Thymus (tissue), 14 donors: ENCODE measurements at places on chromosomes 5 and 9. TPM values are rescaled to one million over a fixed set of nuclear protein-coding genes. Genes with fewer than 3 reads are reported as not detected.

- H3K4me1 ChIP-seq, result no peaks in the 10 kb centered on the region
- no peak overlapping the region for H3K27ac ChIP-seq
- H3K36me3 ChIP-seq, result no peaks in the 10 kb centered on the region
- no peak overlapping the region for H3K4me3 ChIP-seq
- H3K27me3 ChIP-seq, result no peaks in the 10 kb centered on the region
- no peak for DNase-seq
Observed at GRCh38 chr5:175606409-175606808, 51.5 kb upstream of the HRH2 start.

DNA sequence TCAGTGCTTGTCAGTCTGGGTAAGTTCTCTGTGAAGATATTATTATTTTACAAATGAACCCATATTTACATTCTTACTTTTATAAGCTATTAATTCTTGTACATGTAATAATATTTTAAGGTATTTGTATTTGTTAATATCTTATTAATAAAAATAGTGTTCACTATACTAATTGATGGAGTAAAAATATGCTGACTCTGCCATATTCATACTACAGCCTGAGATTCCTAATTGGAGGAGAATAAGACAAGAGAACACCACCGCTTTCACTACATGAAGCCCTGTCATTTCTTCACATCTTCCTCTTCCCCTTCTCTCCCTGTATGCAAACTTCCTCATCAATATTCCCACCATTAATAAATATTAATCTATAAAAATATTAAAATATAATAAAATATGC lies 167.6 kb upstream of the TUSC1 start:
- H3K4me1 ChIP-seq, result no peaks in the 10 kb centered on the region
- no peak overlapping the region for H3K27ac ChIP-seq
- no peaks in the 10 kb centered on the region for H3K27me3 ChIP-seq
- H3K4me3 ChIP-seq, result no peak overlapping the region
- no peaks in the 10 kb centered on the region for H3K36me3 ChIP-seq

- H3K27ac ChIP-seq, result no peak overlapping the region
- H3K4me3 ChIP-seq, result no peak overlapping the region
- no peak for DNase-seq
- no peaks in the 10 kb centered on the region for H3K36me3 ChIP-seq
- peaks cover 27% of the 10 kb centered on the region for H3K4me1 ChIP-seq
Observed at GRCh38 chr5:178335302-178336030, 102.9 kb upstream of the PHYKPL start.

DNA sequence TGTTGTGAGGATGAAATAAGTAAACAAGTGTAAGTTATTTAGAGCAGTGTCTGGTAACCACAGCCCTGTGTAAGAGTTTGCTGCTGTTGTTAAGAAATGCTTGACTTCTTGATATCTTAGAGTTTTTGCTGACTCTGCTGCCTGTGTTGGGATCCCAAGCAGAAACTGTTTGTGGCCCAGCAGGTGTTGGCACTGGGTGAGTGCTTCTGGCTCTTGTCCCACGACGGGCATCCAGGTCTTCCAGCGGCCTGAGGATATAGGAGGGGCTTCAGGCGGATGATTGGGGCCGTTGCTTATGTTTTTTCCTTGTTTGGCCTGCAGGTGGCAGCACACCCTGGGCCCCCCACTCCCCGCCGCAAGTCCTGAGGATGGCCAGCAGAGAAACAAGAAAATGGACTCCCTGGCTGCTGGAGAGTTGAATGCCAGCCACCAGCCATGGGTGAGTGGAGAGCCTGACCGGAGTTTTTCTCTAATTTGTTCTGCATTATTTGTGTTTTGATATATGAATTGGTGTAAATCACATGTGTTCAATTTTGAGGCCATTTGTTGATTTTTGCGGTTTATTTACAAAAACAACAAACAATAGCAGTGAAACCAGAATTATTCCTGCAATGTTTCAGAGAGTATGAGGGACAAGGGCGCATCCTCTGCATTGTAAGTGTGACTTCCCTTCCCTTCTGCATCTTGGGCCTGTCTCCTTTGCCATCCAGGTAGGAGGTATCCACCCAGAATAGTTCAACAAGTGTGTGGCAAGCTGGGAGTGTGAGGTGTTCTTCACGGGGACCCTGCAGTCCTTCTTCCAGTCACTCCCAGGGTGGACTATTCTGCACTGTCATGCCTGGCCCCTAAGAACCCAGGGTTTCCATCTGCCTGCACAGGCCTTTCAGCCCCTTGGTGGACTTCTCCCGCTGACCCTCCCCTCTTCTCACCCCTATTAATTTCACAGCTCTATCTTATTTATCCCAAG lies 50.3 kb downstream of the SLC22A5 start:
- H3K4me1 ChIP-seq, result peaks cover 75% of the 10 kb centered on the region
- no peak overlapping the region for H3K4me3 ChIP-seq
- H3K27me3 ChIP-seq, result no peaks in the 10 kb centered on the region
- H3K27ac ChIP-seq, result peak overlapping the region; percentile 31
- DNase-seq, result peak; percentile 82

RPS14 gene
- total RNA-seq, result 3,141 TPM

GRCh38 chr9:77710316-77710715 lies 62.2 kb upstream of the GNA14 start:
- no peak overlapping the region for H3K4me3 ChIP-seq
- no peaks in the 10 kb centered on the region for H3K36me3 ChIP-seq
- H3K27me3 ChIP-seq, result no peaks in the 10 kb centered on the region
- H3K27ac ChIP-seq, result no peak overlapping the region
- no peak for DNase-seq
- H3K4me1 ChIP-seq, result no peaks in the 10 kb centered on the region

DNA sequence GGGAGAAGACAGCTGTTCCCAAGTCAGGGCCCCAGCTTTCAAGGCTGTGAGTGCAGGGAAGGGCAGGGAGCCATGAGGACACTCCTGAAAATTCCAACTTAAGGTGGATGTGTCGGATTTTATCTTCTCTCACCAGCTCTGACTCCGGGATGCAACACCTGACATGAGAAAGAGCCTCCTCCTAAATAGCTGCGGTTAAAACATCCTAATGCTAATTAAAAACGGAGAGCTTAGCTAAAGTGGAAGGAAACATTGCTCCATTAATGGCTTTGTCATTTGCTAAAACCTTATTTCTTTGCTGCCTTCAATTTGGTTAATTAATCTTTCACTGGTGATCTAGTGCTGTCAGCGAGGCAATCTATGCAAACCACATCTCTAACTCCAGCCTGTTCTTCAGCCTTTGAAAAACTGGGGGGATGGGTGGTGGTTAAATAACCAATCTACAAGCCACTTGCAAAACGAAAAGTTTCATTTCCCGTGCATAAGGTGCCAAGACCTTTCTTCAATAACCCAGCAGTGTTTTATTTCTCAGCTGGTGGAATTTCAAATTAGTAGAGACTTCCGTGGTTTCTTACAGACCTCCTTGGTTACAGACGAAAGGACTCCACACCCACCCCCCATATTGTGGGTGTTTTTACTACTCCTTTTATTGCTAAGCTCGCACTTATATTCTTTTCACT lies 379.6 kb downstream of the MLLT3 start:
- H3K4me1 ChIP-seq, result peaks cover 19% of the 10 kb centered on the region
- no peak overlapping the region for H3K4me3 ChIP-seq
- H3K36me3 ChIP-seq, result no peaks in the 10 kb centered on the region
- H3K27me3 ChIP-seq, result no peaks in the 10 kb centered on the region
- peak overlapping the region; percentile 14 for H3K27ac ChIP-seq

DNA sequence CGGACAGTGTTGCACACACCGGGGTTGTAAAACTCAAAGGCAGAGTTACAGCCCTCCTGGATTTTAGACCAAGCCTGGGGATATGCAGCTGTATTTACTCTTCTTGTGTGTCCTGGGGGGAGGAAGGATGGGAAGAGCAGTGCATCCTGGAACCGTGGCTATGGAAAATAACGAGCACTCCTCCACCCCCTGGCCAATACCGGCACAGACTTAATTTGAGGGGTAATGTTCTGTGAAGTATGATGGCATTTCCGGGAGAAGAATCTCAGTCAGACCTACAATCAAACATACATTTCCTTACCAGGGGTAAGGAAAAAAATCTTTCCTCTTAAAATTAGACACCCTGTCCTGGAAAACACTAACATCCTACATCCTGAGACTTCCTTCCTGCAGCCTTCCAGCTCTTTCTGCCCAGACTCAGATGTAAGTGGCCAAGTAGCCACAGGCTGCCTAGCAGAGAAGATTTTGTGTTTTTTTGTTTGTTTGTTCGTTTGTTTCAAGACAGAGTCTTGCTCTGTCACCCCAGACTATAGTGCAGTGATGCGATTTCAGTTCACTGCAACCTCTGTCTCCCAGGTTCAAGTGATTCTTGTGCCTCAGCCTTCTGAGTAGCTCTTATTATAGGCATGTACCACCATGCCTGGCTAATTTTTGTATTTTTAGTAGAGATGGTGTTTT lies 11.0 kb upstream of the ERMP1 start:
- peak overlapping the region; percentile 78 for H3K27ac ChIP-seq
- peaks cover 56% of the 10 kb centered on the region for H3K4me1 ChIP-seq
- no peak for DNase-seq
- H3K4me3 ChIP-seq, result no peak overlapping the region
- peaks cover 11% of the 10 kb centered on the region for H3K27me3 ChIP-seq

DNA sequence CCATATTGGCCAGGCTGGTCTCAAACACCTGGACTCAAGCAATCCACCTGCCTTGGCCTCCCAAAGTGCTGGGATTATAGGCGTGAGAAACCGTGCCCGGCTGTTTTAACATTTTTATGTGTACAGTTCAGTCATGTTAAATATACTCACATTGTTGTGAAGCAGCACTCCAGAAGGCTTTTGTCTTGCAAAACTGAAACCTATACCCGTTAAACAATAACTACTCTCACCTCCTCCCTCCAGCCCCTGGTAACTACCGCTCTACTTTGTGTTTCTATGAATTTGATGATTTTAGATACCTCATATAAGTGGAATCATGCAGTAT lies 23.1 kb upstream of the SHB start:
- no peak overlapping the region for H3K27ac ChIP-seq
- H3K27me3 ChIP-seq, result no peaks in the 10 kb centered on the region
- no peaks in the 10 kb centered on the region for H3K4me1 ChIP-seq
- DNase-seq, result no peak
- H3K4me3 ChIP-seq, result no peak overlapping the region

GRCh38 chr5:123813937-123814624 lies 302.1 kb downstream of the CSNK1G3 start:
- H3K4me3 ChIP-seq, result no peak overlapping the region
- no peaks in the 10 kb centered on the region for H3K27me3 ChIP-seq
- peak overlapping the region; percentile 5 for H3K27ac ChIP-seq
- DNase-seq, result no peak
- H3K4me1 ChIP-seq, result peaks cover 11% of the 10 kb centered on the region

DNA sequence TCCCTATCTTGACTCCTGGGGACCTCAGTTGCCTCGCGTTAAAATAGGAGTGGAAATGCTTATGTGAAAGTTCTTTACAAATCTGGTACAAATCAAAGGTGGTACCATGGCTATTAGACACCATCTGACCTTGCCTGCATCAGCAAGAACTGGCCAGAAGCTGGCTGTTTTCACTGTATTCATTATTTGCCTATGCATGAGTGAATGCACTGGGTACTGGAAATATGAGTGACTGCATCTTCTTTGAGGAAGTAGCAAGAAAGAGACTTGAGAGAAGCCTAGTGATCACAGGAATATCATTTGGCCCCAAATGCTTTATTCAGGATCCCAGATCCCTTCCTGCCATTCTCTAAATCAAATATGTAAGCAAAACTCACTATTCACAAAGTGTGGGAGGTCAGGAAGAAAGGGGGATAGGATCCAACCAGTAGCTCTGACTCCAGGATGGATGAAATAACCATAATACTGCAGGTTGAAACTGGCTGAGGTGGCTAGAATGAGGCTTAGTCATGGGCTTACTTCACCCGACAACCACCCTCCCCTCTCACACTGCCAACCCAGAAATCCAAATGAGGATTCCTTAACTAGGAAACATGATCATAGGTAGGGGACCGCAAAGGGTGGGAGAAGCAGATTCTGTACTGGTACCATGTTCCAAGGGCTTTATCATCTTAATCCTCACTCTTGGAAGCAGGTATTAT lies 56.7 kb downstream of the FAM114A2 start:
- H3K4me1 ChIP-seq, result no peaks in the 10 kb centered on the region
- DNase-seq, result no peak
- no peaks in the 10 kb centered on the region for H3K27me3 ChIP-seq
- H3K36me3 ChIP-seq, result no peaks in the 10 kb centered on the region

LRRTM2 gene
- 0.57 TPM for total RNA-seq

DNA sequence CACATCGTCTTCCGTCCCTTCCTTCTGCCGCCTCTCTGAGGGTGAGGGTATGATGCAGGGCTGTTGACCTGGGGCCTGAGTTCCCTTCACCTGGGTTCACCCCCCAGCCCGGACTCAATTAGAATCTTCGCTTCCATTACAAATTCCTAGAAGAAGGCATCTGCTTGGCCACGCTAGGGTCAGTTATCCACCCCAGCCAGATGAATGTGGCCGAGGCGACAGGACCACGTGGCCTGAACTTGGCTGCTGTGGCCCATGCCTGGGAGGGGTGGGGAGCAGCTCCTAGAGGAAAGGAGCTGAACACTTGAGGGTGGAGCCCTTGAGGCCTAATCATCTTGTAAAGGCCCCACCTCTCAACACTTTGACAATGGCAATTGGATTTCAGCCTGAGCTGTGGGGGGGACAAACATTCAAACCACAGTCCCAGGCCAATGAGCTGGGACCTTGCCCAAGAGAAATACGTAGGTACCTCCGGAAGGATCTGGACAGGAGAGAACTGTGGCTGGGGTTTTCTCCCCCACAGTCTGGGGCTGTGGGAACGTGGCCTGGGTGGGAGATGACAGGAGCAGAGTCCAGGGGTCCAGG lies 90.6 kb upstream of the ADAMTS2 start:
- H3K27me3 ChIP-seq, result no peaks in the 10 kb centered on the region
- DNase-seq, result no peak
- no peak overlapping the region for H3K27ac ChIP-seq
- no peaks in the 10 kb centered on the region for H3K36me3 ChIP-seq
- H3K4me1 ChIP-seq, result no peaks in the 10 kb centered on the region
- no peak overlapping the region for H3K4me3 ChIP-seq

DNA sequence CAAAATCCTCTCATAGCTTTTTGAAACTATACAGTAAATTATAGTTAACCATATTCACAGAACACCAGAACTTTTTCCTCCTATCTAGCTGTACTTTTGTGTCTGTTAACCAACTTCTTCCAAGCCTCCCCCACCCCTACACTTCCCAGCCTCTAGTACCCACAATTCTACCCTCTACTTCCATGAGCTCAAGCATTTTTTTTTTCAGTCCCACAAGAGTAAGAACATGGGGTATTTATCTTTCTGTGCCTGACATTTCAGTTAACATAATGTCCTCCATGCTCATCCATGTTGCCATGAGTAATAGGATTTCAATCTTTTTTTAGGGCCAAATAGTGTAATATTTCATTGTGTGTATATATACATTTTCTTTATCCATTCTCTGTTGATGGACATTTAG lies 128.3 kb upstream of the MAN2A1 start:
- no peak overlapping the region for H3K27ac ChIP-seq
- no peaks in the 10 kb centered on the region for H3K27me3 ChIP-seq
- no peaks in the 10 kb centered on the region for H3K36me3 ChIP-seq

- H3K27me3 ChIP-seq, result no peaks in the 10 kb centered on the region
- H3K36me3 ChIP-seq, result no peaks in the 10 kb centered on the region
- H3K4me1 ChIP-seq, result no peaks in the 10 kb centered on the region
- H3K27ac ChIP-seq, result no peak overlapping the region
- DNase-seq, result no peak
- no peak overlapping the region for H3K4me3 ChIP-seq
Observed at GRCh38 chr9:81092057-81092456, 597.3 kb downstream of the TLE1 start.

- H3K36me3 ChIP-seq, result no peaks in the 10 kb centered on the region
- no peak for DNase-seq
- H3K4me1 ChIP-seq, result no peaks in the 10 kb centered on the region
- H3K27me3 ChIP-seq, result no peaks in the 10 kb centered on the region
Observed at GRCh38 chr9:13901176-13901575, 412.8 kb downstream of the NFIB start.
